Glutamatergic neuron (in vitro differentiated cells): ENCODE measurements at places on chromosomes 6 and 20. TPM values are rescaled to one million over a fixed set of nuclear protein-coding genes. Genes with fewer than 3 reads are reported as not detected.

SIRPD gene
- total RNA-seq, result not detected

NSFL1C gene
- total RNA-seq, result 71.4 TPM

PHACTR3 gene
- total RNA-seq, result 37.0 TPM

BTN1A1 gene
- total RNA-seq, result not detected

CTCFL gene
- total RNA-seq, result not detected

LY6G6D gene
- total RNA-seq, result not detected

SNX9 gene
- total RNA-seq, result 45.7 TPM

PRKN gene
- total RNA-seq, result 7.0 TPM

TGIF2 gene
- 10.1 TPM for total RNA-seq
